Stimulated activated CD4-positive, alpha-beta T cell treated with anti-CD3 and anti-CD28 coated beads, Interleukin-2, amount 100 ng/mL, for 4 hours (primary cell): ENCODE measurements at places on chromosomes 5 and 9.
A peak's percentile ranks its signal among the peaks of the same experiment; 100 is the strongest.

DNA sequence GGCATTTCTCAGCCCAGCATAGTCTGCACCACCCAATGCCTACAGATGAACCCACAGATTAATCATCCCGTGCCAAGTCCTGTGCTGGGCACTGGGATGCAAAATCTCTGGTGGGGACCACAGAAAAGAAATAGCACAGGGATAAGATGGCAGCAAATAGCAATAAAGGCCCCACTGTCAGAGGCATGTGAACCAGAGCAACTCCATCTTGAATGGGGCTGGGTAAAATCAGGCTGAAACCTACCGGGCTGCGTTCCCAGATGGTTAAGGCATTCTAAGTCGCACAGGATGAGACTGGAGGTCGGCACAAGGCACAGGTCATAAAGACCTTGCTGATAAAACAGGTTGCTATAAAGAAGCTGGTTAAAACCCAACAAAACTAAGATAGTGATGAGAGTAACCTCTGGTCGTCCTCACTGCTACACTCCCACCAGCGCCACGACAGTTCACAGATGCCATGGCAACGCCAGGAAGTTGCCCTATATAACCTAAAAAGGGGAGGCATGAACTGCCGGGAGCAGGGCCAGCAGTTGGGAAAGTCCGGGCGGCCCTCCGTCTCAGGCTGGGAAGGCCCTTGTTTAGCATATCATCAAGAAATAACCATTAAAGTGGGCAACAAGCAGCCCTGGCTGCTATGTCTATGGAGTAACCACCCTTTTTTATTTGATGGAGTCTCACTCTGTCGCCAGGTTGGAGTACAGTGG is 65.2 kb downstream of the C9orf50 start:
- DNase-seq, result no peak

DNA sequence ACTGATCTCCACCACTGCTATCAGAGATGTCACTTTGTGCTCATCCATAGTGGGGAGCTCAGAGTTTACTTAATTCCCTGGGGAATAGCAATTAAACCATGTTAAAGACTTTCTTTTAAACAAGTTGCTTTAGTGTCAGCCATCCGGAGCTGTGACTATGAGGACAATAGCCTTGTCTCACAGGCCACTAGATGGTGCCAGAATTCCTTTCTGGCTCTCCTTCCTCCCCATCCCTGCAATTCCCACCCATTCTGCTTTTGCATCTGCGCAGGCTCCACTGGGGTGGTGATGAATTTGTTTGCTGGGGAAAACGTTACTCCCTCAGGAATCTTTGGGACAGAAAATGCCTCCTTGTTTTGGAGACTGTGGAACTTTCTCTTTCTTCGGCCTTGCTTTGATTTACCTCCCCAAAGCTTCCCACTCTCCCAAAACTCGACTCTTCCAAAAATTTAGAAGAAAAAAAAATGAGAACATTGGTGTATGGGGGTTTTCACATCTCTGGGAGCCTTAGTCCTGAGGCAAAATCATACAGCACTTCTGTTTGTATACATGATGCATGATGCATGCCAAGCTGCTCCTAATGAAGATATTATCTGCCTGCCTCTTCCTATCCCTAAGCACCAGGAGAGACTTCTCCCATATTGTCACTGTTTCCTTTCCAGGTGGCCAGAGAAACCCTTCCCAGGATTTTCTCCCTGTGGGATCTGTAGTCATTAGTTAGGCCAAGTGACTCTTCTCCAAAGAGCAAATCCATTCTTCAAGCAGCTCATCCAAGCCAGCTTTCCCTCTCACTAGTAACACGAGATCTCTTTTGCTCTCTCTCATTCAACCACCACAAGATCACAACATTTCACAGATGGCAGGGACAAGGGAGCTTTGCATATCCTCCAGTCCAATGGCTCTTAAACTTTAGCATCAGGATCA is 466.1 kb downstream of the TLR4 start:
- DNase-seq, result no peak

GRCh38 chr5:80754900-80755299 is 100.1 kb upstream of the DHFR start:
- DNase-seq, result no peak

- no peak for DNase-seq
Observed at GRCh38 chr5:6785161-6785860, 72.1 kb downstream of the TENT4A start.

- DNase-seq, result no peak
Observed at GRCh38 chr5:14735944-14736343, 71.4 kb downstream of the OTULIN start.

DNA sequence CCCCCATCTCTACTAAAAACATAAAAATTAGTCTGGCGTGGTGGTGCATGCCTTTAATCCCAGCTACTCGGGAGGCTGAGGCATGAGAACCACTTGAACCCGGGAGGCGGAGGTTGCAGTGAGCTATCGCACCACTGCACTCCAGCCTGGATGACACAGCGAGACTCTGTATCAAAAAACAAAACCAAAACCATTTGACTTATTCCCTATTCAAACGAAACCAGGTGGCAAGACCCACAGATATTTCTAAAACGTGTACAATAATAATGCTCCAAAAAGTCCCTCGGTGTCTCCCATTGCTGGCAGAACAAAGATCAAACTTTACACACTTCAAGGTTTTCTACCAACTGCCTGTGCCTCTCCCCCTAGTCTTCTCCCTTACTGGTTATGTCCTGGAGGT is 29.8 kb downstream of the HMGCR start:
- DNase-seq, result no peak

GRCh38 chr9:90843525-90843924 is 41.9 kb downstream of the SYK start:
- no peak for DNase-seq

DNA sequence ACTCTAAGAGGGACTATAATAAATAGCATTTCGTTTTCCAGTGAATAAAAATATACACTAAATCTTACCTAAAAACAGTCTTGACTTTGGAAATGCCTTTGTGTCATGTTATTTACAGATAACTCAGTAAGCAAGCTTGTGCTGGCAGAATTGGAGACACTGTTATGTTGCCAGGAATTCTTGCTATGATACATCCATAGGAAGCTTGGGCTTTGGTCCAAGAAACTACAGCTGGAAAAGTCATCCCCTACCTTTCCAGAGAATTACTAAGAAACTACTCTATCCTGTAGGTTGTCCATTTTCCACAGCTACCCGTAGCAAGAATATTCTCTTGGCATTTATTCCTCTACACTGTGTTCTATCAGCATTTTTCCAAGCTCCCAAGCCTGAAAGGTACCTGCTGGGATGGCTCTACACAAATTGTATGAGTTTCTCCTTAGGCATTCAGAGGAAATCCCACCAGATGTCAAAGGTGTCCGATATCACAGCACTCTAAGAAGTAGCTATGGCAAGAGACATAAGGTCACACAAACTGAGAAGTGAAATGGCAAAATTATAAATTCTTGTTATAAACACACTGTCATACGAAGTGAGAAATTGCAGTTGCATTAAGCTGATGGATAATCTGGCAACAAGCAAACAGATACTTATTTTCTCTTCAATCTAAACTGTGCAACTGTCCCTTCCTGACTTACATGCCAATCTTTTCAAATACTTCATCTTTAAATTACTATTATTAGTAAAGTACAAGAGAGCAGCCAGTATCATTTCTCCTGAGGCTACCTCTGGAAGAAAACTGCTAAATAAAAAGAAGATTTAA is 68.5 kb downstream of the MCTP1 start:
- DNase-seq, result no peak

- no peak for DNase-seq
Observed at GRCh38 chr5:119131530-119132304, 60.8 kb downstream of the DMXL1 start.

GRCh38 chr9:4321554-4321953 is 21.7 kb upstream of the GLIS3 start:
- no peak for DNase-seq

- DNase-seq, result no peak
Observed at GRCh38 chr5:166947045-166947444, 1344.4 kb upstream of the WWC1 start.

- DNase-seq, result no peak
Observed at GRCh38 chr9:136940526-136941230, 3.9 kb downstream of the FBXW5 start.

- no peak for DNase-seq
Observed at GRCh38 chr9:134944916-134945315, 27.2 kb upstream of the FCN1 start.

DNA sequence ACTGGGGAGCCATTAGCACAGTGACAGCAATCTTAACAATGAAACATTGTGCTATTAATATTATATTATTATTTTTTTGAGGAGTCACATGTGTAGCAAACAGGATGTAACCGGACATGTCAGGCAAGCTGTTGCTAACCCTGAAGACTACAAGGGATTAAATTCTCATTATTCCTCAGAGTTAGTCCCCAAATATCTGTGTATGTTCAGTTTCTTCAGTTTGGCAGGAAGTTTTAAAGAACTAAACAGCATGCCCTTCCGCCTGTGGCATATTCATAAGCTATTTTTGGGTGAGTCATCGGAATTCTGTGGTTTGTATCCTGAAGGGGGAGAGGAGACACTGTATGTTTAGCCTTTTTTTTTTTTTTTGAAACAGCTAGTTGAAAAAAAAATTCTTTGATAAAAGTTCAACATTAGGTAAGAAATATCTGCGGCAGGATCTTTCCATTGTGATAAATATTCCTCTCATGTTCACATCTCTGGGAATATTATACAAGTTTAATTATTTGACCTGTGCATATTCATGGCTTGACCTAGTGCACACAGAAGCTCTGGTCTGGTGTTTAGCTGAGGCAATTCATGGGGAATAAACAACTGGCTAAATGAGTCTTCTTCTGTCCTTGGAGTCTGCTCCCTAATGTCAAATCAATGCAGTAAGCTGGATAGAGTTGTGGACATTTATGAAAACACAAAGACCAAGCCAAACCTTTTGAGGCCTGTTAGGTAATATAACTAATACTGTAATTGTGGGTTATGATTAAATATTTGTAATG is 202.7 kb upstream of the CDKN2B start:
- no peak for DNase-seq

GRCh38 chr5:149486726-149487635 is 64.3 kb downstream of the CSNK1A1 start:
- DNase-seq, result no peak

DNA sequence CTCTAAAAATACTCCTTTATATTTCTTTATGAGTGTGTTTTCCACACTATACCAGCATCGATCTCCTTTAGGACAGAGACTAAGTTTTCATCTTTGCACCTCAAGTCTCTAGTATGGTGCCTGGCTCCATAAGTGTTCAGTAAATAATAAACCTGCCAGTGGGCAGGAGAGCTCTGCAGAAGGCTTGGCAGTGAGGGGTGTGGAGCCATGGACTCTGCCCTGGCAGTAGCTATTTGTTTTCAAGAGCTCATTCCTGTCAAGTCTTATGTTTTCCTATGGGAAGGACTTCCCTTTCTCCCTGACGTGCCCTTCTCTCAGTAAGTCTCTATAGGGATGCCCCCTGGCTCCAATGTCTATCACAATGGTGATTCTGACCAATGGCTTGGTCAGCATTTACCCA is 252.2 kb downstream of the PIK3R1 start:
- DNase-seq, result no peak

DNA sequence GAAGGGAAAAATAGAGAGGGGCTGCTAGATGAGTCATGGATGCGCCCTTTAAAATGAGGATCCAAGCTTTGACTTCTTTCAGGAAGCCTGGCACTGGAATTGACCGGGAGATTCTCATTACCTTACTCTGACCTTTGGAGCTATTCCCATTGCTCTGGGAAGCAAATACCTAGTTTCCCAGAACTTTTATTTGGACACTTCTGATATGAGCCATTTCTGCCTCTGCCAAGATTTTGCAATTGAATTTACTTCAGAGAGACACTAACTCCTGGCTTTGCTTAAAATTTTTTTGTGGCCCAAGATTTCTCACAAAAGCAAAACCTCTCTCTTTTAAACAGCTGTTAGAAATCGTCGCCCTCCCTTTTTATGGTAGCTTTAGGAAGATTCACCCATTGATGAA is 15.7 kb upstream of the AGXT2 start:
- no peak for DNase-seq

- no peak for DNase-seq
Observed at GRCh38 chr5:180179442-180180420, 29.3 kb downstream of the RASGEF1C start.

DNA sequence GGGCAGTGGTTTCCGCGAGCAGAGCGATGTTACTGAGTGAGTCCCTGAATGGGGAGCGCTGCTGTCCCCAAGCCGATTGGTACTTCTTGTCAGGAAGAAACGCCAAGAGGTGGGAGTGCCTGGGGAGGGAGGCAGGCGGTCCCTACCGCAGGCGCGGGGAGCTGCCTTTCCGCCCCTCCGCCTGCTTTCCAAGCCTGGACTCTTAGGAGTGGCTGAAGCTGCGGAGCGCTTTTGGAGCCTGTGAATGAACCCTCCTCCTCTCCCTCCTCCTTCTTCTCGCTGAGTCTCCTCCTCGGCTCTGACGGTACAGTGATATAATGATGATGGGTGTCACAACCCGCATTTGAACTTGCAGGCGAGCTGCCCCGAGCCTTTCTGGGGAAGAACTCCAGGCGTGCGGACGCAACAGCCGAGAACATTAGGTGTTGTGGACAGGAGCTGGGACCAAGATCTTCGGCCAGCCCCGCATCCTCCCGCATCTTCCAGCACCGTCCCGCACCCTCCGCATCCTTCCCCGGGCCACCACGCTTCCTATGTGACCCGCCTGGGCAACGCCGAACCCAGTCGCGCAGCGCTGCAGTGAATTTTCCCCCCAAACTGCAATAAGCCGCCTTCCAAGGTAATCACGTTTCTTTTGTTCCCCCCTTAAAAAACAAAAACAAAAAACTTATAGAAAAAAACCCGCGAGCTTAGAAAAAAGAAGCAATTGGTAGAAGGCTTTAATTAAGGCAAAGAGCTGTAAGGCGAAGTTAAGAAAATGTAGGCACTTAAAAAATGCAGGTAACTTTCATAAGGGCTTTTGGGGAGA is at the start of gene VCAN:
VCAN (plus strand) TSS at position 340 of the 808 bp plus-strand sequence. CDS start 11,775 bp downstream, outside the sequence.
- DNase-seq, result no peak

GRCh38 chr5:127562252-127562651 is 44.8 kb downstream of the PRRC1 start:
- DNase-seq, result no peak

GRCh38 chr5:85049020-85049419 is 664.3 kb upstream of the EDIL3 start:
- no peak for DNase-seq

DNA sequence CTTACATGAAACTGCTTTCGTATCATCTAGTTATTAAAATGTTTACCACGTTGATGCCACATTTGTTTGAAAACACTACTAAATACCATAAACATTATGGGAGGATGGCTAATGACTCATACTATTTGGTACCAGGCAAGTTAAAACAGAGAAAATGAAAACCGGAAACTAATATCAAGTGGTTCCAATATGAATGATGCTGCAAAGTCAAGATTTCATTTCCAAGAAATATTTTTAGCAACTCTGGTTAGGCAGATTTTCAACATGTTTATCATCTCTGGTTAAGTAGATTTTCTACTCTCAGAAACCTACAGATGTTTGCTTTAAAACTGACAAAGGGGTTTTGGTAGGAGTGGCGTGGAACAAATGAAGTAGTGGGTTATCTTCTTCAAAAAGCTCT is 4.9 kb upstream of the F2R start:
- no peak for DNase-seq

- peak; percentile 2 for DNase-seq
Observed at GRCh38 chr5:170603578-170604565, 100.1 kb downstream of the KCNIP1 start.

- DNase-seq, result no peak
Observed at GRCh38 chr5:1375871-1376810, 31.2 kb upstream of the CLPTM1L start.

- no peak for DNase-seq
Observed at GRCh38 chr5:132889501-132889900, 16.0 kb downstream of the LEAP2 start.

- no peak for DNase-seq
Observed at GRCh38 chr5:108720391-108720790, 27.3 kb upstream of the FER start.
